ENCODE measurements at places on chromosomes 7 and 10.

GRCh38 chr7:429828-430180 is 89.8 kb downstream of the PDGFA start:
- DNase-seq = no peak

DNA sequence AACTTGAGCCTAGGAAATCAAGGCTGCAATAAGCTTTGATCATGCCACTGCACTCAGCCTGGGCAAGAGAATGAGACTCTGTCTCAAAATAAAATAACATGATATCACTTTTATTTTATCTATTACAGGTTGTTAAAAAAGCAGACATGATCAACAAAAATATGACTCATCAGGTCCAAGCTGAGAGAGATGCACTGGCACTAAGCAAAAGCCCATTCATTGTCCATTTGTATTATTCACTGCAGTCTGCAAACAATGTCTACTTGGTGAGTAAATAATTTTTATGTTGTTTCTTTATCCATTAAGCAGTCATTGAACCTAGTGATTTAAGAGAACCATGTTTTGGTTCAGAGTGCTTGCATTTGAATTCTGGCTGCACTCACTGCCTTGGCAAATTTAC is 3.3 kb downstream of the MASTL start:
- no peak for DNase-seq

DNA sequence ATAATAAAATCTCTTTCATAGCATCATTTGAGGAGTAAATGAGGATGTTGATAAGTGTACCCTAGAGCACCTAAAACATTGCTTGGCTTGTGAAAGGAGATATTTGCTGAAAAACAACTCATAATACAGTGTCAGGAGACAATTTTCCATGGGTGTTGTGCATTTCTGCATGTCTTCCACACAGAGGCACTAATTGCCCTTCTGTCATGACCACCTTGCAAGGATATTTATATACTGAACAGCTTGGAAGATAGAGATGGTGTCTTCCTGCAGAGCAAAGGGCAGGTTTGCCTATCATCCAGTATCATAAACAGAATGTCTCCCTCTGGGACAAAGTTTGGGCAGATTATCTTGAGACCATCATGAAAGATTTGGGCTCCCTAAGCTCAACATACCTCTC is 495.2 kb upstream of the LRRN3 start:
- DNase-seq = no peak

DNA sequence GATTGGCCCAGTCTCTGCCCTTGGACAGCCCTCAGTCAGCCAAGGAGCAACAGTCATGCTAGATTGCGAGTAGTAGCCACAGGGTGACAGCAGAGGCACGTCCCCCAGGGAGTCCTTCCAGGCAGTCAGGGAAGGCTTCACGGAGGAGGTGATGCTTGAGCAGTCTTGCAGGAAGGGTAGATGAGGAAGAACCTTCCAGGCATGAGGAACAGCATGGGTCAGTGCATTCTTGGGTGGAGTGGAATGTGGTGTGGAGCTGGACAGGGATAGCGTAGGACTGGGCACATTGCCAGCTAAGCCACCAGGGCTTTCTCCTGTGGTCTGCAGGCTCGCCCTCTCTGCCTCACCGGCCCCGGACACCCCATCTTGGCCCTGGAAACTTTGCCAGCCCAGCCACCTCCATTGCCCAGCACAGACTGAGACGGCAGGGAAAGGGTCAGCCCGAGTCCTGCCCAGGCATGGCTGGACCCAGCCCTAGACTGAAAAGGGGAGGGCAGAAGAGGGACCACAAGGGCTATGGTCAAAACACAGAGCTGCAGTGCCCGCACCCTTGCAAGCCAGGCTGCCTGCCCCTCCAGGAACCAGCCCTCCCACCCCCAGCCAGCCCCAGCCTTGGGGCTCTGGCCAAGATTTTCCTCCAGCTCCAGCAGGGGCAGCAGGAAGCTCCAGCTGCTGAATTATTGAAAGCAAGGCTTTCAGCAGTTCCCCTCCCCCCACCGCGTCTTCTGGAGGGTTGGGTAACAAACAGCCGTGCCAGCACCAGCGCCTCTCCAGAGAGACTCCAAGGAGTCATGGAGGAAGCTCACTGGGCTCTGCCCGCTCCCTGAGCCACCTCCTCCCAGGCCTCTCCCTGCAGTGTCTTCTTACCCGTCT is 18.7 kb downstream of the SRRM3 start:
- DNase-seq = no peak

DNA sequence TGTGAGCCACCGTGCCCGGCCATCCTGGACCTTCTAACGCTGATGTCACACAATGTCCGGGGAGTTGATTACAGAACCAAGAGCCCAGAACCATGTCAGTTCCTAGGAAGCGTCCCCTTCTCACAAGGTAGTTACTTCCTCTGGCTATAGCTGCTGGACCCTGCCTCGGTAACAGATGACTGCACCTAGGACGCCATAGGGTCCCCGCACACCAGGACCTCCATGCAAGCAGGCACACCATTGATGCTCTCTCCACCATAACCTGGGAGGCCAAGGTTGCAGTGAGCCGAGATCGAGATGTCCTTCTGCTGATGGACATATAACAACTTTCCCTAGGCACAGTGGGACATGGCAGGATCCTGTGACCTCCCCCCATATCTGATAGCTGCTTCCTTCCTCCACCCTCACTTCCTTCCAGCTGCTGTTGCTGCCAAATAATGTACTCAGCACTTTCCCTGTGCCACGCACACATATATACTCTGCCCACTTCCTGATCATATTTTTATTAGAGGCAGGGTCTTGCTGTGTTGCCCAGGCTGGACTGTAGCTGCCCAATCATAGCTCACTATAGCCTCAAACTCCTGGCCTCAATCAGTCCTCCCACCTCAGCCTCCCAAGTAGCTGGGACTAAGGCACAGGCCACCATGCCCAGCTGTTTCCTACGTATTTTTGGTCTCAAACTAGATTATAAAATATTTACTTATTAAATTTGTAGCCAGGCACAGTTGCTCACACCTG is 3.5 kb upstream of the SNX8 start:
- no peak for DNase-seq
